ENCODE measurements at places on chromosomes 3 and 15.
A peak's percentile ranks its signal among the peaks of the same experiment; 100 is the strongest.

DNA sequence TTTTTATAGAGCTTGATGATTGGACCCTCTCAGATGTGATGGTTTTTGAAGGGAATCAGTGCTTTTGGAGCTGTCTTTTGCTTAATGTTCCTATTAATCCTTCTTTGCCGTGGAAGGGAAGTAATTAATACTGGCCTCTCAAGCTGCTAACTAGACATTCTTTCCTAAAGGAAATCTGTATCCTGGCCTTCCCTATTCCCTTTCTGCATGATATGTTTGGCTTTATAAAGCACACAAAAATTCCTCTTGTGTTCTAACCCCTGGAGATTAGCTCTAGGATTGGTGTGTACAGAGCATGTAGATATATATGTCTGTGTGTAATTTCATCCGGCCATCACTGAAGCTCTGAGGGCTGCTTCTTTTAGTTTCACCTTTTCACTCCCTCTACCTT lies 6.9 kb downstream of the ATXN7 start:
- DNase-seq: no peak

DNA sequence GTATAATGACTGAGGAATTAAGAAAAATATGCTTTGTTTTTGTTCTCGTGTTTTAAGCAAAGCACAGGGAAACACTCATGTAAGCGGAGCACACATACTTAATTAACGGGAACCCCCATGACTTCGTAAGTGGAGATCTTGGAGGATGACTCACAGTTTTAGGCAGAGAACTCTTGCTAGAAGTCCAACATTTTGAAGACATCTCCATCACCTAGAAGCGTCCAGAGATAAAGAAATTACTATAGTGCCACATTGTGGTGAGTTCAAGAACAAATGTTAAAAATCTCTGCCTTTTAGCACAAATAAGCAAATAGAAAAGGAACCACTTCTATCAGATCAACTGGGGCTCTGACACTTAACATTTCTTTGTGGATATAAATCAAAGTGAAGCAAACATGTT lies 194.1 kb upstream of the ARHGEF26 start:
- DNase-seq: no peak

DNA sequence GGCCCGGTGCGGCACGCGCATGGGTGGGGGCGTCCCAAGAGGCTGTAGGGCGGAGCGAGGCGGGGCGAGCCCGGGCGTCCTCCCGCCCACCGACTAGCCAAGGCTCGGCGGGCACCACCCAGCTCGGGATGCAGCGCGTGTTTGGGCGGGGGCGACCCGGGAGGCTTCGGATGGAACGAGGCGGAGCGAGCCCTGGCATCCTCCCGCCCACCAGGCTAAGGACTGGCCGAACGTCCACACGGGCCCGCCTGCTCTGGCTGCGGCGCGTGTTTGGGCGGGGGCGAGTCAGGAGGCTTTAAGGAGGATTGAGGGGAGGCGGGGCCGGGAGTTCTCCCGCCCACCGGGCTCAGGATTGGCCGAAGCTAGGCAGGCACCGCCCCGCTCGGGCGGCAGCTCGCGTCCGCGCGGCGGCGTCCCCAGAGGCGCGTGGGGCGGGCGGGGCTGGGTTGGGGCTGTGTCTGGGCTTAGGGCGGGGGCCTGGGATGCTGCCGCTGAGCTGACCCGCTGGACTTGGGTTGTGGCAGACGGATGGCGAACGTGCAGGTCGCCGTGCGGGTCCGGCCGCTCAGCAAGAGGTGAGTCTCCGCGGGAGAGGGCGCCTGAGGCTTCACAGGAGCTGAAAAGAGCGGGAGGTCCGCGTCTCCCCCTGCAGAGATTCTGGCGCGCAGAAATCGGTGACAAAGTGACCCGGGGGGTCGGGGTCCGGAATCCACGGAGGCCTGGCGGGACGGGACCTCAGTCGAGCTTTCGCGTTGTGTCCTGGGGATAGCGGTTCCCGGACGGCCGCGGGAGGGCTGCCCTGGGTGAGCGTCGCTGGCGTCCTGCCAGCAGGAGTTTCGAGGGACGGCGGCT lies at the start of gene STARD9:
Gene STARD9, plus strand, starts transcription at position 419 of the 852 bp plus-strand sequence. Its CDS starts 110 bp downstream, at position 529.
- DNase-seq: peak; percentile 95

- peak; percentile 25 for DNase-seq
Observed at GRCh38 chr15:76285241-76285825, 25.9 kb downstream of the ETFA start.

DNA sequence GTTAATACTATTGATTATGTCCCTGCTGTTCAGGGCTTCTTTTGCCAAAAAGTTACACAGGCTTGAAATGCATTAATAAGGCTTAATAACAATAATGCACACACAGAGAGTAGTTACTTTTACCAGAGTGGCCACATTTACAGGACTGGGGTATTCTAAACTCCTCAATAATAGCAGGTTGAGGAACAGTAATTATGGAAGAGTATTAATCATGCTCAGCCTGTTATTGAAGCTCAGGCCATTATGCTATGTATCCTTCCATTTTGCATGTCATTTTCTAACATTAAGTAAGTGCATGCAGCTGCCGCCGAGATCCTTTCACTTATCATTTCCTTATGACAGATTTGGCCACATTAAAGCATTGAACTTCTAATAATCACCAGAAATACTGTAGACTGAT lies 5.7 kb downstream of the ARRDC4 start:
- DNase-seq: no peak

- no peak for DNase-seq
Observed at GRCh38 chr3:64121750-64122311, 98.5 kb upstream of the PSMD6 start.

- no peak for DNase-seq
Observed at GRCh38 chr3:107985496-107985895, 105.3 kb downstream of the CD47 start.

DNA sequence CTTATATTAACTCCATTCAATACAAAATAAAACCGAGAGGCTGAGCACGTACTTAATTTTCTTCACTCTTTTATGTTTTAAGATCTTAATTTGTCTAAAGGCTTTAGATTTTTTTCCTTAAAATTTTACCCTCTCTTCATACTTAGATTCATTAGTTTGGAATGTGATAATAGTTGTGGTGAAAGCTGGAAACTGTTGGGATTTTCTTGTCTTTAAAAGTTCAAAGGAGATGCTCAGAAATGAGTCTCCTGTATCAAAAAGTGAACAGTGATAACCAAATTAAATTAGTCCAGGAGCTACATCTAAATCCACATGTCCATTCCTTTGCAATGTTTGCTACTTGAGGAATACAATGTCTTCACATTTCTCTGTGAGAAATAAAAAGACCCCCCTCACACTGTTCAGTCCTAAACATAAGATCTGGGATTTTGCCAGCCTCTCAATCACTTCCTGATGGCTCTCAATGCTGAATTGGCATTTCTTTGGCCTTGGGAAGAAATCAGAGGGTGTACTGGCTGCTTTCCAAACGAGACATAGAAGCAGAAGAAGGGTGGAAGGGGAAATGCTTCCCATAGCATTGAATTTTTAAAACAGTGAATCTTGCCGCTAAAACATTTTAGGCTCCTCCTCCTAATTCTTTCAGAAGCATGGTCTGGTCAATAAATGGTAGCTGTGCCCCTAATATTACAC lies 245.0 kb downstream of the SHOX2 start:
- DNase-seq: no peak

GRCh38 chr15:68599153-68599545 lies 20.4 kb downstream of the CORO2B start:
- DNase-seq: no peak

DNA sequence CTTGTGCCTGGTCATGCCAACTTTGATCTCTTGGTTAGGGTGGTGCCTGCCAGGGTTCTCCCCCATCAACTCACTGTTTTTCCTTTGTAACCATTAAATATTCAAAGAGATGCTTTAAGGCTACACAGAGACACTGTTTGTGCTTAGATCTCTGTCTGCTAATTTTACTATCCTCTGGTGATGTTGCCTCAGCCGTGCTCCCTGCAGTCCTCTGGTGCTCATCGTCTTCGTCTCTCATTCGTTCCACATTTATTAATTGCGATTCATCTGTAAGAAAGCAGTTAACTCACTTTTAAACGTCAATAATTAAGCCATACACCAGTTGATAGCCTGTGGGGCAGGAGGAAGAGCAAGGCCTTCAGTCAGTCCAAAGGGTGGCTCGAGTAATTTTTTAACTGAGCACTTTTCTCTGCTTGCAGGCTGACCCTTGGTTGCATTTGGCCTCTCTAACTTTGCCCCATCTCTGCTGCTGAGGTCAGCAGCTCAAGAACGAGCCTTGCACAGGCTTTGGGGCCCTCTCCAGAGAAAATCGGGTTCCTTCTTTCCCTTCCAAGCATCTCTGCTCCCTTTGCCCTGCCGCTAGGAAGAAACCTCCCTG lies 62.9 kb downstream of the KLF15 start:
- DNase-seq: no peak

GRCh38 chr3:64612082-64612860 lies 75.5 kb downstream of the ADAMTS9 start:
- DNase-seq: no peak

DNA sequence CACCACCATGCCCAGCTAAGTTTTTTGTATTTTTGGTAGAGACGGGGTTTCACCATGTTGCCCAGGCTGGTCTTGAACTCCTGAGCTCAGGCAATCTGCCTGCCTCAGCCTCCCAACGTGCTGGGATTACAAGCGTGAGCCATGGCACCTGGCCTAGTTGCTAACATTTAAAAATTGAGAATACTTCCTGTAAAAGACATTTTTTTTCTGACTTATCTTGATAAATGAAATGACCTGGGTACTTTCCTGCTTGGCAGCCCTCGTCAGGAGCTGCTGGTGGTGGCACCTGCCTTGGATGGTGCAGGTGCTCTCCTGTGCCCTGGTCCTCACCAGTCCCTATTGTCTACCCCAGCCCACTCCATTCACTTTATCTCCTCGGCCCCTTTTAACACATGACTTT lies 66.8 kb upstream of the FOXP1 start:
- DNase-seq: no peak

- DNase-seq: no peak
Observed at GRCh38 chr15:31480356-31481025, 153.9 kb downstream of the KLF13 start.

DNA sequence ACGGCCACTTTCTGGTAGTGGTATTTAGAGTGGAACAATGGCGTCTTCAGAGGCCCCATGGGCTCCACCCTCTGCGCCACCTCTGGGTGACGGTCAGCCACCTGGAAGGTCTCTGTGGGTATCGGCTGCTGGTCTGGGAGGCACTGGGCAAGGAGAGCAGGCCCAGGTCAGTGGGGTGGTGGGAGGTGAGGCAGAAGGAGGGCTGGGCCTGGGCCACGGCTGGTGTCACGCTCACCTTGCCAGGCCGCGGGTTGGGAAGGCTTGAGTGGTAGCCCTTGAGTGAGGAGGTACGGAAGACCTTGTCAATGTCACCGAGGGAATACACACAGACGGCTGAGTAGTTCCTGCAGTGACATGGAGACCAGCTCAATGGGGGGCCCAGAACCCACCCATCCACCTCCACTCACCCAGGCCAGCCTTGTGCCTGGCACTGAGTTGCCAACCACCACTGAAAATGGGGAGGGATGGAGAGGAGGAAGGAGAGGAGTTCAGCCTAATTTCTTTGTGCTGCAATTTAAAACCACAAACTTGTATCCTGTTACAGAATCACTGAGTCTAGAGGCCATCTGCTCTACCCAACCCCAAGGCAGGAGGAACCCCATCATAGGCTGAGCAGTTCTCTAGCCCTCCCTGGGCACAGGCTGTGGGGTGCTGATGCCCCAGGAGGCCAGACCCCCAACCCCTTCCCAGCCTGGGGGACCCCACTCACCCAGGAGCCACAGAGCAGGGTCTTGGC lies 19.0 kb downstream of the SEMA7A start:
- DNase-seq: no peak

- no peak for DNase-seq
Observed at GRCh38 chr3:144866476-144866875, 894.9 kb downstream of the DIPK2A start.

GRCh38 chr3:18747383-18747782 lies 322.2 kb upstream of the SATB1 start:
- DNase-seq: no peak

DNA sequence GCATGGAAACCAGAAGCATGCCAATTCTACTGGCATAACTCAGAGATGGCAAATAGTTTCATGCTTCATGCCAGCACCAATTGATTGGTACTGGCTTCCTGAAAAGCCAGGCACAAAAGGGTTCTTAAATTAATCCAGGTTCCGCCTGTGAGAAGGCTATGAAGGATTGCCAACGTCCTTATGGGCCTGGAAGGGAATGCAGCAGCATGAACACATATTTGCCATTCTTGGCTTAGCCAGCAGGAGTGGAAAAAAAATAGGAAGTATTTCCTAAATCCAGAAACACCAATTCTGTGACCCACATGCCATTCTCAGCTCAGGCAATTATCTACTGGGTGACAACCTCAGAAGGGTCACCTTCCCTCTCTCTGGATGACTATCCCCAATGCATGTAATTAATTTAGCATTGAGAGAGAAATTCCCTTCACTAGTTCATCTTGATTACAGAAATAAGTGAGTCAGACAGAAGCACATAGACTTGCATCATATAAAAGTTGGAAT lies 36.0 kb downstream of the ADAMTS9 start:
- DNase-seq: no peak

DNA sequence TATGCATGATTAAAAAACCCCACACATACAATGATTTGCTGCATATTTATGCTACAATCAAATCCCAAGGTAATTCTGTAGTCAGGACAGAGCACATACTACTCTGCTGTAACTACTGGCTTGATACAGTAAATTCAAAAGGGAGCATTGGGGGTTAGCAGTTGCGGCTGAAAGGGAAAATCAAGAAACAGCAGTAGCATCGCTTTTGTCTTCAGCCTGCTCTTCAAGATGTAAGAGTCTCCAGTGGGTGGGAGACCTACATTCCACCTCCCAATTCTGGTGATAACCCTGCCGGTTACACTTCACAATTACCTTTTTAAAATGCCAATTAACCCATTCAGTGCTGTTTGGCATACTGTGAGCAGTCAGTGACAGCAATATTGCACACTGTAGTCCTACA lies 259.4 kb downstream of the NR2F2 start:
- DNase-seq: no peak

DNA sequence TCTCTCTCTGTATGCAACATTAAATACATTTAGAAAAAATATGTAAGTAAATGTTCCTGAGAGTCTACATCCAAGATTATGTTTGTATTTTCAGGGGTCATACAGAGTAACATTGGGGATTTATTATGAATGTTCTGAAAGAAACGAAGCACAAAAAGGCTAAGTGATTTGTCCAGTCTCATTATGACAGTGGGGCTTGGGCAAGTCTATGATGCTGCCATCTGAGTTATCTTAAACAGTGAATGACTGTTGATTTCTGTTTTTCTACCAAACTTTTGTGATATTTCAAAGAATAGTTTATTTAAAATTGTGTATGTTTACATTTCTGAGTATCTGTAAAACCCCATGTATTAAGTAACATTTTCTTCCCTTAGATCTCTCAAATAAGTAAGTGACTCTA lies 481.2 kb upstream of the ZNF717 start:
- DNase-seq: no peak
